ENCODE measurements at places on chromosomes 3 and 15. TPM values are rescaled to one million over a fixed set of nuclear protein-coding genes. Genes with fewer than 3 reads are reported as not detected.

The CLDN1 gene
- total RNA-seq, result not detected

The CACNA1D gene
- total RNA-seq, result 0.26 TPM

GRCh38 chr3:50192689-50193141, 1.3 kb downstream of the GNAT1 start:
- DNase-seq, result peak; percentile 80

DNA sequence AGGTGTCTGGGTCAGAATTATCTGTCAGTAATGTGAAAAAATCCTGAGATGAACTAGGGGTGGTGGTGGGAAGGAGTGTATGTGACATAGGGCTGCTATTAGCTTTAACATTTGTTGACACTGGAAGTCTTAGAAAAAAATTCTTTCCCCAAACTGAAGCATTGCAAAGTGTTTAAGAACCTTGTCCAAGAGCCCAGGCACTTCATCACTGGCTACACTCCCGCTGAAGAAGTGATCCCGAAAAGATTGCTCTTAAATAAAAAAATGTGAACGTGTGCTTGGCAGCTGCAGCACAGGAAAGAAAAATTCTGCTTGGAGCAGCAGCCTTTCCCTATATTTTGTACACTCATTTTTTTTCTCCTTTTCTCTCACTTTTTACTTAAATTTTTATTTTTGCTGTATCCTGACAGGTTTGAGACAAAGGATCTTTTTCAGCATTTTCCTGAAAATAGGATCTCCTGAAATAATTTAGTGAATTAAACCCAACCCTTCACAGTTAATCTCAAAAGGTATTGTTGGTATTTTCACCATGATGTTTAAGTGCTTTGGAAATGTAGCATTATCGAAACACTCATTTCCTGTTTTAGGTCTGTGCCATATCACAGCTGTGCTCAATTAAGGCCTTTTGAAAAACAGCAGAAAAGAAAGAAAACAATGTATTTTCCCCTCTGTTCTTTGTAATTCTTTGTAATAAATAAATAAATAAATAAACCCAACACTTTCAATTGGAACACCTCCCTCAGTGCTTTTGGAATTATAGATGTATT, 477.6 kb downstream of the ZNF385D start:
- no peak for DNase-seq

- no peak for DNase-seq
These were observed 32.2 kb upstream of the TPRG1 start for GRCh38 chr3:189139611-189139940.

Data from natural killer cell treated with Interleukin-12 subunit alpha and Interleukin-12 subunit beta and Interleukin-15 and Interleukin-18, amount 100 ng/mL, for 72 hours (primary cell).